Body of pancreas (tissue), 4 donors: ENCODE measurements at places on chromosomes 12 and 14.

DNA sequence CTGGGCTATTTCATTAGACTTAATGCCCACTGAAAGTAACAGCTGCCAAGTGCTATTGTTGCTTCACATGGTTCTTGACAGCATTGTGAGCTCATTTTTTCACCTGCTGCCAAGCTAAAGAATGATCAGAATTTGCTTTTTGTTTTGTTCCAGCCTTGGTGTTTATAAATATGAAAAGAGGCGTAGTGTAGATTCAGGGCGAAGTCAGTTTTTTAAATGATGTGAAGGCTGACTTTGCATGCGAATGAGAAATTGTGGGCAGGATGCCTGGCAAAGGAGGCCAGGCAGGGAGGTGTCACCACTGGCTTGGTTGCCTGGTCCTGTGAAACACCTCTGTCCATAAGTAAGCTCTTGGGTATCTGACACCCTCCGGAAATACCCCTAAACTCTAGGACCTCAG, 93.3 kb upstream of the NAP1L1 start:
- H3K27ac ChIP-seq: no peak overlapping the region
- no peaks in the 10 kb centered on the region for H3K27me3 ChIP-seq
- no peak overlapping the region for H3K4me3 ChIP-seq

DNA sequence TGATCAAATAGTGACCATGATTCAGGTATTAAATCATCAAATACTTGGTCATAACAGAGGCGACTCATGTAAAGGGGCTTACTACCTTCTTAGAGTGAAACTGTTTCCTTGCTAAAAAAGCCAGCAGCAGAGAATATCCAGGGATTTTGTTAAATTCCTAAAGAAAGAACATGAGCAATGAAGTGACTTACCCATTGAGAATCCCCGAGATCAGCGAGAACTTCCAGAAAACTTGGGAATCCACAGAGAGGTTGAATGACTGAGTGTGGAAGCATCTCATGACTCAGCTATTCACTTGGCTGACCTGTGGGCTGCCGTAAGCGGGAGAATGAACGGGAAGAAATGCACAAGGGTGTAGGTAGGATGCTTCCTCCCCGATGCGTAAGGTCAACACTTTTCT, 85.3 kb upstream of the KCNA1 start:
- no peaks in the 10 kb centered on the region for H3K36me3 ChIP-seq
- no peaks in the 10 kb centered on the region for H3K27me3 ChIP-seq
- H3K4me3 ChIP-seq: no peak overlapping the region
- H3K27ac ChIP-seq: no peak overlapping the region
- no peaks in the 10 kb centered on the region for H3K4me1 ChIP-seq

GRCh38 chr14:91392623-91393303, 24.9 kb downstream of the CCDC88C start:
- H3K27ac ChIP-seq: no peak overlapping the region
- H3K36me3 ChIP-seq: no peaks in the 10 kb centered on the region
- H3K27me3 ChIP-seq: no peaks in the 10 kb centered on the region
- peaks cover 46% of the 10 kb centered on the region for H3K4me1 ChIP-seq
- H3K4me3 ChIP-seq: no peak overlapping the region

DNA sequence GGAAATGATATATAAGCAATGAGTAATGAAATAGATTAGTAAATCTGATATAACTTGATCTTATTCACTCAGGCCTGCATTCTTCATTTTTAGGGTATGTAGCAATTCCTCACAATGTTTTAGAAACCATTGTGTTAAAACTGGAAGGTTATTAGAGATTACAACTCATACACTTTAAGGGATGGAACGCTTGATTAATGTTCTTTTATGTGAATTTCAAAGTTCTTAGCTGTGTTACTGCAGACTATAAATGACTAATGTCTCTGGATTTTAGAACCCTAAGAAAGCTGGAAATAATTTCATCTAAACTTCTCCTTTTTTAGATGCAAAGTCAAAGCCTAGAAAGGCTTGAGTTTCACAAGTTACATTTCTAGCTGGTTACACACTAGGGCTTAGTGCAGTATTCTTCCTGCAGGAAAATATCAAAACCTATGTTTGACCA, 148.2 kb upstream of the CLEC14A start:
- H3K4me1 ChIP-seq: no peaks in the 10 kb centered on the region
- no peak overlapping the region for H3K27ac ChIP-seq
- DNase-seq: no peak
- no peaks in the 10 kb centered on the region for H3K27me3 ChIP-seq

GRCh38 chr14:89163031-89163636, 253.9 kb downstream of the FOXN3 start:
- H3K27ac ChIP-seq: no peak overlapping the region
- no peak overlapping the region for H3K4me3 ChIP-seq
- no peaks in the 10 kb centered on the region for H3K27me3 ChIP-seq
- no peak for DNase-seq
